ENCODE measurements at places on chromosomes 7 and 10.

GRCh38 chr10:62870866-62871265 is 54.7 kb upstream of the EGR2 start:
- no peak for DNase-seq

DNA sequence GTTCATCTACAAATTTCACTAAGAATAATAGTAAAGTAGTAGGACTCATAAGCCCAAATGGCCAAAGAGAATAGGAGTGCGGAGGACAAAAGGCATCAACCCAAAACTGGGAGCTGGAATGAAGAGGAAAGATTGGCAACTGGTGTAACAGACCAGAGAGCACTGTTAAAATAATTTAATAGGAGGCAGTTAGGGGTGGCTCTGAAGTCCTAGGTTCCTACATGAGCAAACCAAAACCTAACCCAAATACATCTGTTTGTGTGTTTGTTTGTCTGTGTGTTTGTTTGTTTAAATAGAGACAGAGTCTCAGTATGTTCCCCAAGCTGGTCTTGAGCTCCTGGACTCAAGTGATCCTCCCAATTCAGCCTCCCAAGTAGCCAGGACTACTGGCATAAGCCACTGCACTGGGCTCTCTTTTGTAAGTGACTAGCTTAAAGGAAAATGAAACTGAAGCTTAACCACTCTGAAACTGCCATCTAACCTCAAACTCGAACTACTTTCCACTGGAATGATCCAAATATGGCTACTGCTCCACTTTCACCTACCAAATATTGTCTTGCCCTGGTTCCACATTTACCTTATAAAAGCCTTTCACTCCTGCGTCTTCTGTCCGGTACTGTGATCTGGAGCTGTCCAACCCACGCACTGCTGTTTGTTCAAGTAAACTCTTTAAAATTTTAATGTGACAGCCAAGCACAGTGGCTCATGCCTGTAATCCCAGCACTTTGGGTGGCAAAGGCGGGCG is 94.9 kb downstream of the AKR1D1 start:
- DNase-seq, result no peak

DNA sequence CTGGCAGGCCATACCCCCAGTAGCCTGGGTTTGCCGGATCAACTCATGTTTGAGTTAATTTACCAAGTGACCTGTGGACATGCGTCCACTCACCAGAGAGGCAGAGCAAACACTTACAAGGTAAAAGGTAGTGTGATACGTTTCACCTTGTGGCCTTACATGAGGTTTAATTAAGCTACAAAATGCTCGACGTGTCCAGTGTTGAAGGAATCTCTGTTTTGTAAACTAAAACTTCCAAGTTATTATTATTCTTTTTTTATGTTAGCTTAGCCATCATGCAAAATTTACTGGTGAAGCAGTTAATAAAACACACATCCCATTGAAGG is 42.9 kb downstream of the RGS10 start:
- no peak for DNase-seq

DNA sequence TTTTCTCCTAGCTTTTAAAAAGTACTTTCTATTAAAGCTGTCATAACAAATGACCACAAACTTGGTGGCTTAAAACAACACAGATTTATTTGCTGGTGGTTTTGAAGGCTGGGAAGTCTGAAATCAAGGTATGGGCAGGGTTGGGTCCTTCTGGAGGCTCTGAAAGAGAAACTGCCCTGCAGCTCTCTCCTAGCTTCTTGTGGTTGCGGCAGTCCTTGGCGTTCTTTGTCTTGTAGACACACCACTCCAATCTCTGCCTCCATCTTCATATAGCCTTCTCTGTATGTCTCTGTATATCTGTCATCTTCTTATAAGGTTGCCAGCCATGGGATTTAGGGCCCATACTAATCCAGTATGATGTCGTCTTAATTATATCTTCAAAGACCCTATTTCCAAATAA is 79.4 kb upstream of the PRR15 start:
- DNase-seq, result no peak

GRCh38 chr10:59580026-59580863 is 129.4 kb downstream of the SLC16A9 start:
- DNase-seq, result peak; percentile 16

- peak; percentile 28 for DNase-seq
Measured at GRCh38 chr7:29080803-29081202, 65.5 kb downstream of the CPVL start.

GRCh38 chr10:36271627-36272340 is 629.7 kb upstream of the FZD8 start:
- DNase-seq, result no peak

DNA sequence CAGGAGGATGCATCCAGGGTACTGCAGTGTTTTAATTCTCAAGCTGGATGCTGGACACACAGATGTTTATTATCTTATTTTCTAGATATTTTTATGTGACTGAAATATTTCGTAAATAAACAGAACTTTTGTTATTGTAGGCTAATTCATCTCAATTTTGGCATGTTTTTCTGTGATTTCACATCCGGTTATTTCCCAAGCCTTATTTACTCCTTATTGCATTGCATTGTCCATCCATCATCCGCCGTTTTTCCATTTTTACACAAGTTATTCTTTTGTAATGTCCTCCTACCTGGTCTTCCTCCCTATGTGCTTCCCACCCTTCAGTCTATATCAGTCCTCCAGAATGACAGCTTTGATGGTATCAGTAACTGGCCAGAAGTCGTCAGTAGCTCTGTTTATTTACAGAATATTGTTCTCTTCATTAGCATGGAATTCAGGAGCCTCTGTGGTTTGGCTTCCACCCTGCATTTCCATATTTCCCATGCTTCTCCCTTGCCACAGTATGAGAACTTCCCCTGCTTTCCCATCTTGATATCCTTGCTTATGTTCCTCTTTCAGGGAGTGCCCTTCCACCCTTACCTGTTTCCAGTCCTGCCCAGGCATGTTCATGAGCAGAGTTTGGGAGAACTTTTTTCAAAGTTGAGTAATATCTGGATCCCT is 16.1 kb downstream of the GNAI1 start:
- DNase-seq, result no peak

GRCh38 chr7:106393564-106394251 is 108.9 kb upstream of the NAMPT start:
- DNase-seq, result no peak

- DNase-seq, result no peak
Measured at GRCh38 chr10:128825626-128826025, 641.4 kb upstream of the MGMT start.

DNA sequence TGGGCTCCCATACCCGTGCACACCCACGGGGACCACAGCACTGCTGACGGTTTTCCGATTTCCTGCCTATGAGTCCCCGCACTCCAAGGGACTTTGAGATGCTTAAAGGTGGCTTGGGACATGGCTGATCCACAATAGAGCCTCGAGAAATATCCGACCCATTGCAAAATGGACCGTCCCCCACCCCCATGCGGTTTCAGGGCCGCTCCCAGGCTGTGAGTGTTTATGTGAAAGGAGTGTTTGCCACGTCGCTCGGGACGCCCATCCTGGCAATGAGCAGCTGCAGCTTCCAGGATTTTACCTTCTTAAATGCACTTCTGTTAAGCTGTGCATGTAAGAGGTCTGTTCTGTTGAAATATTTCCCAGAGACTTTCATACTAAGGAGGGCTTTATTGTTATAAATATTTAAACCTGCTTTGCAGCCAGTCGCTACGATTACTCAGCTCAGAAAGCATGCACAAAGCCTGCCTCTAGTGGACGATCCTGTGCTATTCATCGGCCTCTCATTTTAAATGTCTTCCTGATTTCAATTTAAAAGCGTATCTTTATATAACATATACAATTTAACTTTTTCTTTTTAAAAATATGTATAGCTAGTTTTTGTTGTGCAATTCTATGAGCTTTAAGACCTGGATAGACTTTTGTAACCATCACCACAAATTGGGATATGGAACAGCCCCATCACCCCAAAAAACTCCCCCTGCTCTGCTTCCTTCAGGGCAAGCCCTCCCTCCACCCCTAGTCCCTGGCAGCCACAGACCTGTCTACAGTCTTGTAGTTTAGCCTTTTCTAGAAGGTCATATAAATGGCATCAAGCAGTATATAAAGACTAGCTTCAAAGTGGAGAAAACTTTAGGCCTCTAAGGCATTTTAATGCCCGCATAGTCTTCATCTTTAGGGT is 418.3 kb downstream of the PAXIP1 start:
- no peak for DNase-seq

DNA sequence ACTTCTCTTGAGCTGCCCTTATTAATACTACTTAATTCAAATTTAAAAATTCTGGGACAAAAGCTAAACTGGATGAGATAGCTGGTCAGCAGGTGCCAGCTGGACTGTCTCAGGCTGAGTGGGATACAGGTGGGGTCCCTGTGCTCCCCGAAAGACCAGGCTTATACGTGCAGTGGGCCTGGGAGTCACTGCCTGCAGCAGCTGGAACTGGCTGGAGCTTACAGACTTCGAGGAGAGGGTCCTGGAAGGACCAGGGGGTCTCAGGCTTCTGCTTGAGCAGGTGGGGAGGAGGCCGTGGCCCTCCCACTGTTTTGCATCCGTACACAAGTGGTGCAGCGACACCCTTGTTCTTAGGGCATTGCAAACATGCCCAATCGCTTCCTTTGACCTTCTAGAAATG is 203.7 kb downstream of the GLRX3 start:
- DNase-seq, result no peak

GRCh38 chr10:71772832-71773220 is 494 bp downstream of the VSIR start:
- no peak for DNase-seq

- no peak for DNase-seq
Measured at GRCh38 chr7:16811551-16811950, 6.8 kb upstream of the AGR2 start.

DNA sequence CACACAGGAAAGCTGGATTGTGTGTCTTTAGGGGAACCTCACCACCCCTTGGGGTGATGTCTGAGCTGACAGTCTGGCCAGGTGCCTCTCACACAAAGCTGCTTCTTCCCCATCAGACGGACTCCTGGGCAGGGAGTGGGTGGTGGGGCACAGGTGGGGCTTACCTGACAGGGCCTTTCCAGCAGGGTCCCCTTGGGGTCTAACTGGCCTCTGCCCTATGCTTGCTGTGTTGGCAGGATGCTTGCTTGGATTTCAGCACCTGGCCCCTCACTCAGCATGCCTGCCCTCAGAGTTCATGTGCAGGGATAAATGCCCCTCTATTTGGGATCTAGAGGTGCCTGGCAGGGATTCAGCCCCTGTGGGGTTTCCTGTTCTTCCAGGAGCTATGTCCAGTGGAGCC is 496.9 kb upstream of the ZMIZ1 start:
- no peak for DNase-seq

DNA sequence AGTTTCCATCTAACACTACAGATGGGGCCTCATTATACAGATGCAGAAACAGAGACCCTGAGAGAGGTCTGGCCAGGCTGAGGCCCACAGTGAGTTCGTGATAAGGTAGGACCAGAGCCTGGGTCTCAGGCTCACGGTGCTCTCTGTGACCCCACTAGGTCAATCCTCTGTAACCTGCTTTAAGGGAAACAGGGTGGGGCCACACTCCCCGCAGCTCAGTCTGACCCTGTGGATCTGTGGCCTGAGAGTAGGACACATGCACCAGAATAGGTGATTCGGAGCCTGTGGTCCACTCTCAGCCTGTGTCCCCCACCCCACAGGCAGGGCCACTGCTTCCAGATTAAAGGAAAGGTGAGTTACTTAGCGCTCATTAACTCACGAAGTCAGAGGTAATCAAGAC is 137.8 kb upstream of the FAM20C start:
- no peak for DNase-seq

Data from NCI-H2081 (cell line).